Prostate gland (tissue), 2 donors: ENCODE measurements at places on chromosomes 3 and 15. TPM values are rescaled to one million over a fixed set of nuclear protein-coding genes. Genes with fewer than 3 reads are reported as not detected.

Gene PLS1
- total RNA-seq, result 6.4 TPM

- H3K36me3 ChIP-seq, result no peaks in the 10 kb centered on the region
- H3K4me1 ChIP-seq, result no peaks in the 10 kb centered on the region
- DNase-seq, result no peak
- no peak overlapping the region for H3K4me3 ChIP-seq
- H3K27ac ChIP-seq, result no peak overlapping the region
Measured at GRCh38 chr3:188916934-188917401, 254.8 kb upstream of the TPRG1 start.

- H3K4me1 ChIP-seq, result no peaks in the 10 kb centered on the region
- H3K4me3 ChIP-seq, result no peak overlapping the region
- DNase-seq, result no peak
- H3K36me3 ChIP-seq, result no peaks in the 10 kb centered on the region
- H3K27me3 ChIP-seq, result no peaks in the 10 kb centered on the region
Measured at GRCh38 chr15:62753518-62754221, 288.9 kb upstream of the TPM1 start.

- H3K27ac ChIP-seq, result no peak overlapping the region
- H3K27me3 ChIP-seq, result no peaks in the 10 kb centered on the region
- DNase-seq, result no peak
- no peak overlapping the region for H3K4me3 ChIP-seq
- H3K36me3 ChIP-seq, result no peaks in the 10 kb centered on the region
Measured at GRCh38 chr15:51533672-51534398, 88.7 kb downstream of the DMXL2 start.

- no peaks in the 10 kb centered on the region for H3K36me3 ChIP-seq
- DNase-seq, result no peak
- H3K4me1 ChIP-seq, result no peaks in the 10 kb centered on the region
- no peak overlapping the region for H3K4me3 ChIP-seq
Measured at GRCh38 chr3:10524270-10524669, 18.9 kb upstream of the ATP2B2 start.

DNA sequence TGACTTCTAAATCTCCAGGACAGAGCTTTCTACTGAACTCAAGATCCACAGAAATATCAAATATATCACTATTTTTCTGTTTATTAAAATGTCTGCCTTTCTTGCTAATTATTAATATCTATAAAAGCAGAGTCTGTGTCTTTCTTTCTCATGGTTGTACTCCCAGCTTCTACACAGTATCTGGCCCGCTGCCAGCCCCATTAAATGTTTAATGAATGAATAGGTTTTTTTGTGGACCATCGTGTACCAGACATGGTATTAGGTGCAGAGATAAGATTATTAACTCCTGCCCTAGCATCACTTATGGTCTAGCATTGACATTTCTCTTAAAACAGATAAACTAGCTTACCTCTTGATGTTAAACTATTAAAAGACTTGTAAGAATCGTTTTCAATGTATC, 111.4 kb upstream of the RBMS3 start:
- no peaks in the 10 kb centered on the region for H3K4me1 ChIP-seq
- no peak overlapping the region for H3K4me3 ChIP-seq
- H3K36me3 ChIP-seq, result no peaks in the 10 kb centered on the region
- no peak overlapping the region for H3K27ac ChIP-seq
- H3K27me3 ChIP-seq, result no peaks in the 10 kb centered on the region
- no peak for DNase-seq

DNA sequence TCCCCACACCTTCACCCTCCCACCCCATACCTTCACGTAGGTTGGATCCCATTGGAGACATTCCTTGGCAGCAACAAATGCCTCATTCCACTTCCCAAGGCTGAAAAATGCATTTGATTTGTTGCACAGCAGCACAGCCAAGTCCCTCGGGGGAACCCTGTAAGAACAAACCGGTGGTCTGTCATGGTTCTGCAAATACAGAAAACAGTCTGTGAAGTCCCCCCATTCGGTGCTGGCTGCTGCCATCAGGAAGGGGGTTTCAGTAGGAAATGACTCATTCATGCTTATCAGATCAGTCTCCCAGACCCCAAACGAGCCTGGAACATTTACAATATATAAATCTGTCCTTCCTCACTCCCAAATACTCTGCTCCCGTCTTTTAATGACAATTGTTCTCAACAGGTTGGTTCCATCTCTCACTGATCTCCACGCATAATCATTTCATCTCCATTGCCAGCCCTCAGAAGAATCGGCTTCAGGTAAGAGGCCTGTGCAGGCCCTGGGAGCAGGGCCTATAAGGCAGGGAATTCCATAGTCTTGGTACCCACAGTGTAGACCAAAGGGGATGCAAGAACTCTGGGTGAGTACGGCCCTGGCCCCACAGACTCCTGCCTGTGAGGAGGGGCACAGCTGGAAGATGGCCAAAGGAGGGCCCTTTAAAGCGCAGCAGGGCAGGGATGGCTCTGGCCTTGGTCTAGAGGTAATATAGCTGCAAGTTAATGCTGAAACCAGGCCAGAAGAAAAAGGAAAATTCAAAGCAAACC, 41.6 kb downstream of the TRANK1 start:
- no peak overlapping the region for H3K27ac ChIP-seq
- H3K4me3 ChIP-seq, result no peak overlapping the region
- no peaks in the 10 kb centered on the region for H3K27me3 ChIP-seq
- no peak for DNase-seq

DNA sequence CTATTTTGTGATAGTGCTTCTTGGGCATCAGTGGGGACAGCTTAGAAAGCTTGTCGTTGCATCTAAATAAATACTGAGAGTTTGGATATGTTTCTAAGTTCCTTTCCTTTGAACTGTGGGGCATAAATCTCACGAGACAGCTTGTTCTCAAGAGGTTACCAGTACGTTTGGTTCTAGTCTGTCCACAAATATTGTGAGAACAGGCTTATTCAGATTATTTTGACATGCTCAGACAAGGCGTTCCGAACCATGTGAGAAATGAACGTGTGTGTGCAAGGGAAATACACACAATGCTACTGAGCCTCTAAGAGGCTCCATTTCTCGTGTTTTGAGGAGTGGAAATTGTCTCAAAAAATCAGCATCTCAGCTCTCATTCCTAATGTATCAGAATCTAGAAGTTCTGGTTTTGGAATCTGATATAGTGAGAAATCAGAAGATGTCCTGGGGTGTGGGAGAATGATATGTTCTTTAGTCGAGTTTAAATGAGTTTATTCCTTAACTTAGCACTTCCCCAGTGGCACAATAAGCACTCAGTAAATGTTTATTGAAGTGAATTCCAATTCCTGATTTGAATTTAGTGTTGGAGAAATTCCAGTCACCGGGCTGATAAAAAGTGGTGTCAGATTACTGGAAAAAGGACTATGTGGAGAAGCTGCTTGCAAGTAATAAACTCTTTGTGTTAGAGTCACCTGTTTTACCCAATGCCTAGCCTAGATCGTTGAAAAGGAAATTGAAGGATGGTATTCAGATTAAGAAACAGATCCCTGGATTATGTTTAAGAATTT, 481.5 kb downstream of the LPP start:
- no peaks in the 10 kb centered on the region for H3K4me1 ChIP-seq
- no peaks in the 10 kb centered on the region for H3K36me3 ChIP-seq
- DNase-seq, result peak; percentile 39
- no peaks in the 10 kb centered on the region for H3K27me3 ChIP-seq
- H3K27ac ChIP-seq, result peak overlapping the region; percentile 43

GRCh38 chr3:32246079-32246675, 7.7 kb downstream of the CMTM8 start:
- no peak for DNase-seq
- no peaks in the 10 kb centered on the region for H3K36me3 ChIP-seq
- H3K4me1 ChIP-seq, result no peaks in the 10 kb centered on the region
- no peak overlapping the region for H3K27ac ChIP-seq

GRCh38 chr3:190886945-190887344, 24.5 kb upstream of the GMNC start:
- DNase-seq, result no peak
- no peaks in the 10 kb centered on the region for H3K4me1 ChIP-seq
- H3K4me3 ChIP-seq, result no peak overlapping the region
- no peaks in the 10 kb centered on the region for H3K27me3 ChIP-seq
- H3K36me3 ChIP-seq, result no peaks in the 10 kb centered on the region

DNA sequence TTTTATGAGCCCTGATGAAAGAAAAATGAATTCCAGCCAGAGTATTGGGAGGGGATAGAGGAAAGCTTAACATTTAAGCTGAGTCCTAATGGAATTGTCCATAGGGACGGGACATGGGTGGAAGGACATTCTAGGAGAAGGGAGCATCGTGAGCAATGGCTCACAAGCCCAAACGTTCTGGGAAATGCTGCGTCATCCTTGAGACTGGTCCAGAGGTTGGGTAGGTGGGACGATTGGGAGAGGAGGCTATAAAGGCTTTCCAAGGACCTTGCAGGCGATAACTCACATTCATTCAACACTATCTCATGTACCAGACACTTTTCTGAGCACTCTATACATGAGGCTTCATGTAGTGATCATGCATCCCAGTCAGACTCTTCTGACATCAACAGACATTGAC, 237.5 kb downstream of the THSD4 start:
- no peak overlapping the region for H3K27ac ChIP-seq
- no peaks in the 10 kb centered on the region for H3K4me1 ChIP-seq
- DNase-seq, result no peak
- H3K4me3 ChIP-seq, result no peak overlapping the region
- H3K27me3 ChIP-seq, result no peaks in the 10 kb centered on the region
